ENCODE measurements at places on chromosomes 4 and X.

GRCh38 chrX:17495052-17495451, 120.1 kb downstream of the NHS start:
- DNase-seq: no peak

GRCh38 chr4:102612210-102612609, 111.1 kb downstream of the NFKB1 start:
- no peak for DNase-seq

- no peak for DNase-seq
These were observed 44.8 kb upstream of the PPP2R2C start for GRCh38 chr4:6517171-6517570.

GRCh38 chrX:102599951-102600579, 750 bp downstream of the ARMCX5 start:
- no peak for DNase-seq

DNA sequence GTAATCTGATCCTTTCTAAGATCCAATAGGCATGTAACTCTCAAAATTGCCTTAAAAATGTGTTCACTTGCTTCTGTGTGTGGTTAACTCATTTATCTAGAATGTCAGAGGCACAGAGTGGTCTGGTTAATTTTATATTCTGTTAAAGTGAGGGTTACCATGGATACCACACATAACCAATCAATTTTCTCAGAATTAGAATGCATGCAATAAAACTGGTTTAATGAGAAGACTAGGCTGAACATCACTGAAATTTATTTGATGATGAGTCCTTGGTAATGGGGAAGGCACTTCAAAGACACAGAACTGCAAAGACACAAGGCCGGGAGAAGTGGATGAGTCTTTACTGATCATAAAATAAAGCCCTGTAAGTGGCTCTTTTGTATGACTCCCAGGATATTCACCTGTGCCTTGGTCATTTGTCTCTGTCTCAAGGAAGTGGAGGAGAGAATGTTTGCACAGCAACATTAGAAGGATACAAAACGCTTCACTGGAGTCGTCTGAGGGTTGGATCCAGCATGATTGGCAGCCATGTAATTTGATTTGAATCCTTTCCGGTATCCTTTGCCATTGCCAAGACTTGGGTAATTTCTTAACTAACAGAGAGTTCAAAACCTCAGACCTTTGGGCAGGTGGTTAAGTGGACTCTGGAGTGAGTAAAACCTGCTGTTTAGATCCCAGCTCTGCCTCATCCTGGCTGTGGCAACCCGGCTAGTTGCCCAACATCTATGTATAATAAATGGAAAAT, 94.0 kb upstream of the RBPJ start:
- no peak for DNase-seq

DNA sequence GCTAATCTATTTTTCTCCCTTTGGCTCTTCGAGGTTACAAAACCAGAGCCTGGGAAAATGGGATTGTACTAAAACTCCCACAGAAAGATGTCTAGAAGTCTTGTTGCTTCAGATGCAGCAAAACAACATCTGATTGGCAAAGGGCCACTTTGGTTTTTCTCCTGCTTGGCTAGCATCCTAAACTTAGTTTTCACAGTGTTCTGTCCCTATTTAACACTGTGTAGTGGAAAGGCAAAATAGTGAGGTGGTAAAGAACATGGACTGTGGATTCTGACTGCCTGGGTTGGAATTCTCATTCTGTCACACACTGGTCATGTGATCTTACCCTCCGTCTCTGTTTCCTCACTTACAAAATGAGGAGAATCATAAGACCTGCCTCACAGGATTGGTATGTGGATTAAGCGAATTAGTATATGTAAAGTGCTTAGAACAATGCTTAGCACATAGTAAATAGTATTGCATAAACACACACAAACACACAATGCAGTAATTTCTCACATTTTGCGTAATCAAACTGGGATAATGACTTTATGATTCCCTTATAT, 23.5 kb downstream of the TIGD2 start:
- no peak for DNase-seq

GRCh38 chrX:9988762-9989161, 21.6 kb downstream of the CLDN34 start:
- peak; percentile 17 for DNase-seq

GRCh38 chr4:25427871-25428270, 50.8 kb downstream of the ANAPC4 start:
- no peak for DNase-seq

GRCh38 chr4:81557306-81557705, 85.6 kb upstream of the RASGEF1B start:
- no peak for DNase-seq

- DNase-seq: no peak
These were observed 356.9 kb downstream of the RAB28 start for GRCh38 chr4:13126976-13127910.

DNA sequence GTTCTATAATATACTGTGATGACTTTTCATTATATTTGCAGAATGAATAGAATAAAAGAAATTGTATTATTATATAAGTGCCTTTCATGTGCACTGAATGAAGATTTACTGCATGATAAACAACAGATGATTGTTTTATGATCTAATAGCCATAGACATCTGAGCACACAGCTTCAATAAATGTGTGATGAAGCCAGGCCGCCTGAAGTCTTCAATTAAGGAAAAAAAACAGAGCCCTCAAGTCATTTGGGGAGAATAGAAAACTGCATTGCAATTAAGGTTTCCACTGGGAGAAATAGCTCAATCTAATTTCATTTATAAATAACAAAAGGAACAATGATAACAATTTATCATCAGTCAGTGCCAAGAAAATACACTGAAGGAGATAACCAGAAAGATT, 955.2 kb downstream of the FSTL5 start:
- DNase-seq: no peak

- DNase-seq: no peak
These were observed 255.1 kb upstream of the GPRIN3 start for GRCh38 chr4:89562746-89563145.

- DNase-seq: no peak
These were observed 49.7 kb upstream of the NAP1L5 start for GRCh38 chr4:88747351-88747750.

DNA sequence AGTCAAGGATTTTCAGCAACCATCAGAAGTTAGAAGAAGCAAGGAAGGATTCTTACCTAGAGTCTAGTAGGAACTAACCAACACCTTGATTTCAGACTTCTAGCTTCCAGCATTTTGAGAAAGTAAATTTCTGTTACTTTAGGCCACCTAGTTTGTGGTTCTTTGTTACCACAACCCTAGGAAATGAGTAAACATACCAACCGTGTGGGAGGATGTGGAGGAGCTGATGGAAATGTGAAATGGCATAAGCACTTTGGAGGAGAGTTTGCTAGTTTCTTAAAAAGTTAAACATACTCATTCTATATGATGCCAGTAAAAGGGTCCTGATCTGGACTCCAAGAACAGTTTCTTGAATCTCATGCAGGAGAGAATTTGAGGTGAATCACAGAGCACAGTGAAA, 679.4 kb downstream of the PDHA2 start:
- DNase-seq: peak; percentile 16

DNA sequence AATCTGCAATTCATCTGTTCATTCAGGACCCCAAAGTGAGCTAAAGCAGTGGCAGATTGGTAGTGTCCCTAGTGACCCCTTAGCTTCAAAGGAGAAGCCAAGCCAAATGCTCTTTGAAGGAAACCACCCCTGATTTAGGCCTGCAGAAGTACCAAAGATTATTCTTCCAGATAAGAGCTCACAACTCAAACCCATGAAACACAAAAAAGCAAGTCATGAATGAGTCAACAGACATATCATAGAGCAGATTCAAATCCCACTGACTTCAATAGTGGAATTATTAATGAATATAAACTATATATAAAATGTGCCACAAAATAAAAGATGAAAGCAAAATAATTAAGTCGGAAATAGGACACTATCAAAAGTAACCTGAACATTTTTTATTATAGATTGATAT, 197.6 kb downstream of the SCFD2 start:
- no peak for DNase-seq

DNA sequence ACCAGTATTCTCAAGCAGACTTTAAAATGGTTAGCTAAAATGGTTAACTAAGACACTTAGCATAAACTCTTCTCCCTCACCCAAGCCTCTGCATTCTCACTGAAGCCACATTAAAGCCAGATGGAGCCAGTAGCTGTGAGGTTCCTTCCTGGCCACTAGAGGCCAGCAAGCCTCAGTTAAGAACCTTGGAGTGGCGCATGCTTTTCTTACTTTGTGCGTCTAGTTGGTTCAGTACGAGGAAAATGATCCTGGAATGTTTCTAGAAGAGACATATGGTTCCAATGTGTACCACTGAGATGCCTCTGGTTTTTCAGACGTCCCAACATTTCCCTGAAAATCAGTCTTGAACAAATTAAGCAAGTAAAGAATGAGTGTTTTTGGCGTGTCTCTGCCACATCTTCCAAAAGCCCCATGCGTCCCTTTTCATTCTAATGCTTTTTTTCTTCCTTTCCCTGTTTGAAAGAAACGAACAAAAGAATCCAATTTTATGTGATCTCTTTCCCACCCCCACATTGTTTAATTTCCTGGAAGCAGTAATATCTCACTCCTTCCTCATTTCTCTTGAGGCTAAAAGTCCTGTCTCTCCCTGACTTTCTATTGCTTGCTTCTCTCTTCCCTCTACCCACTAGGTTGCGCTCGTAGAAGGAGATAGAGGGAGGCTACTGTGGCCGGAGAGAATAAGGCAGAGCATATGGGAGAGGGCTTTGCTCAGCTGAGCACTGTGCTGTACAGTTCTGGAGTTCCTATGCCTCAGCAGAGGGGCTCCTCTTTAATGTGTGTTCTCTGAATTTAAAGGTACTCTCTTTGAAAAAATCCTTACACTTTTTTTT, 82.9 kb upstream of the TAB3 start:
- peak; percentile 20 for DNase-seq

GRCh38 chr4:11687727-11688126, 259.0 kb upstream of the HS3ST1 start:
- no peak for DNase-seq

GRCh38 chrX:144916785-144917184, 330.5 kb upstream of the SPANXN1 start:
- no peak for DNase-seq

GRCh38 chrX:151860827-151861226, 51.9 kb upstream of the MAGEA4 start:
- DNase-seq: no peak

GRCh38 chrX:41707218-41707617, 16.8 kb upstream of the GPR82 start:
- DNase-seq: no peak

GRCh38 chr4:169791527-169792156, 33.9 kb upstream of the HPF1 start:
- no peak for DNase-seq

DNA sequence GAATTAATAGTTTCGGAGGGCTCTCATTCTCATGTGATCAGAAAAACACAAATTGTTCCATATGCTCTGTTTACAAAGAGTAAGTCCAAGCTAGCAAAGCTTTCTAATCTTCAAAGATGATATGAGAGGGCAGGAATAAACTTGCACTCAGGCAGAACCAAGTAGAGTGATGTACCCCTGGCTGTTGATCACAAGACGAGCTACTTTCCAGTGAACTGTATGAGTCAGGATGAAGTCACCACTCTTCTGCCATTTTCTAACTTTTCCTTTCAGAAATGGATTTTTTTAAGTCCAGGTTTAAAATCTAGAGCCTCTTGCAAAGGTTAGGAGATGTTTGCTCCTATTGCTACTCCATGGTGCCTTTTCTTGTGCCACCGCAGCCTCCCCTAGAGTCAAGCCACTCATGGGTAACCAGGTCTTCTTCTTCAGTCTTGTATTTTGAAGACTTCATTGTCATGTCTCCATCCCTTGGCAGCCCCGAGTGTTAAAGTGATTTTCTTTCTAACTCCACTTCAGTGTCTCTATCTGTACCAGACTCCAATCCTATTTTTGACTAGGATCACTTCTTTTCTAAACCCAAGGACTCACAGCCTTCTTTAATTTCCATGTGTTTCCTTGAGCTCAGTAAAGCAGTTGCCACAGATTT, 171.9 kb upstream of the GALNT7 start:
- DNase-seq: no peak

DNA sequence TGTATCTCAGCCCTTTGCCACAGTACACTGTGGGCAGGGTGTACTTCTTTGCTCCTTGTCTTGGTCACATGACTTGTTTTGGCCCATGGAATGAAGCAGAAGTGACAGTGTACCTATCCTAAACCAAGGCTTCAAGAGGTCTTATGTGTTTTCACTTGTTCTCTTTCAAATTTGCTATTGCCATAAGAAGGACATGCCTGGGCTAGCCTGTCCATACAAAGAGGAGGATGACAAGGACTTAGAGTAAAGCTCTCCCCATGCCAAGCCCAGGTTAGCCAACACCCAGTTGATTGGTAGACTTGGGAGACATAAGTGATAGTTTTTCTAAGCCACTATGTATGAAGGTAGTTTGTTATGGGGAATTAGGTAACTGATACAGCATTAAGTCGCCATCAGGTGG, 141.1 kb upstream of the MID1 start:
- DNase-seq: no peak

- DNase-seq: no peak
These were observed 5.3 kb downstream of the SLAIN2 start for GRCh38 chr4:48346594-48346993.

DNA sequence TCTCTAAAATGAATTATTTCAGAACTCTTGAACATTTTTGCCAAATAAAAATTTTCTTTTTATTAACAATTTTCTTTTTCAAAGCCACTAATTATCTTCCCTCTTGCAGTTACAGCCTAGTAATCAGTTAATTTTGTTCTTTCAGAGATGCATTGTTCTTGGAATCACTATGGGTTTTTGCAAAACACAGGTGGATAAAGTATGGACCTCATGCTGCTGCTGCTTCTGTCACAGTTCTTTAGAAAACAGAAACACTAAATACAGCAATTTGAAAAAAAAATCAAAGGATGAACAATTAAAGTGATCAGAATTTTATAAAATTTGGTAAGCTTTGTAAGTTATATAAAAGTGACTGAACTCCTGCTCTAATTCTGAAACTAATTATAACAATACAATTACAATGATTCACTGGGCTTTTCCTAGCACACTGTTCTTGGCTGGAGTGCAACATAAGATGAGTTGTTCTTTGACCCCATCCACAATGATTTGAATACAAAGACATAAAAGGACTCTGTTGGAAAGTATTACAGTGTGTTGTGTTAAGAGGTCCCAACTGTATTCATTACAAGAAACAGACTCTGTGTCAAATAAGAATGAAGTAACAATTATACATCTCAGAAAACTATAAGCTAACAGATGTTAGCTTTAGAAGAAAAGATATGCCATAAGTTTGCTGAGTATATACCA, 59.4 kb upstream of the GK2 start:
- DNase-seq: no peak

DNA sequence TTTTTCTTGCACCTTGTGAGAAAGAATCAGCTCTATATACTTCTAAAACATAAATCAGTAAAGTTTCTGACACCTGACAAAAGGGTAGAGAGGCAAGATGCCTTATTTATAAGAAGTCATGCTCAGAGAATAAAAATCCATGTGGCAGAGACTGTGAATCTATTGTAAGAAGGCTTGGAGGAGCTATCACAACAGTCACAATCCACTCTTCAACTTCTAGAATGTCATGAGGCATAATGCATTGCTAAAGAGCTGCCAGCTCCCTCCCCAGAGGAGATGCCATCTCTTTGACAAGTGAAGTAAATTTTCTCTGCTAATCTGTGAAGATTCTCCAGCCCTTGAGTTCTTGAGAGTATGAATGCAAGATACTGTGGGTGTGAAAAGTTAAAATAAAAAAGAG, 971.2 kb upstream of the IGFBP7 start:
- no peak for DNase-seq

Measured in hematopoietic multipotent progenitor cell (in vitro differentiated cells).